ENCODE measurements at places on chromosomes 12 and 14.
A peak's percentile ranks its signal among the peaks of the same experiment; 100 is the strongest.

GRCh38 chr14:99936738-99937474 is 128.3 kb upstream of the EVL start:
- no peak for DNase-seq

GRCh38 chr12:88408823-88409222 is 171.4 kb downstream of the KITLG start:
- no peak for DNase-seq

GRCh38 chr12:109773384-109774011 is 59.7 kb downstream of the TRPV4 start:
- peak; percentile 43 for DNase-seq

- DNase-seq, result no peak
Observed at GRCh38 chr12:66199831-66200509, 11.0 kb downstream of the IRAK3 start.

- no peak for DNase-seq
Observed at GRCh38 chr14:77037215-77037937, 8.9 kb upstream of the IRF2BPL start.

- DNase-seq, result no peak
Observed at GRCh38 chr12:62258941-62259630, 1.1 kb upstream of the USP15 start.

DNA sequence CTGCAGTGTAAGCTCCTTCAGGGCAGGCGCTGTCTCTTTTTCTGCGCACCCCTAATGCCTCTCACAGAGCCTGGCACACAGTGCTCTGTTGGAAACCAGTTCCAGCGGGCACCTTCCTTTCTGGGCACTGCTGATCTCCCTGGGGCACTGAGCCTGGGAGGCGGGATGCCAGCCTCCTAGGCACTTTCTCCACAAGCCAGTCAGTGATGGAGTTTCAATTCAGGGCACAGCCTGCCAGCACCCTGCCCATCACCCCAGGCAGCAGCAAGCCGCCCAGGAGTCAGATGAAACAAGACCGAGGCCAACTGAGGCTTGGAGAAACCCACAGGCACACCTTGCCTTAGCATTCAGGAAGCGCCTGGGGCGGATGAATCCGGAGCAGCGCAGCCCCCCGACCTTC is 5.7 kb upstream of the CTDSP2 start:
- DNase-seq, result no peak

DNA sequence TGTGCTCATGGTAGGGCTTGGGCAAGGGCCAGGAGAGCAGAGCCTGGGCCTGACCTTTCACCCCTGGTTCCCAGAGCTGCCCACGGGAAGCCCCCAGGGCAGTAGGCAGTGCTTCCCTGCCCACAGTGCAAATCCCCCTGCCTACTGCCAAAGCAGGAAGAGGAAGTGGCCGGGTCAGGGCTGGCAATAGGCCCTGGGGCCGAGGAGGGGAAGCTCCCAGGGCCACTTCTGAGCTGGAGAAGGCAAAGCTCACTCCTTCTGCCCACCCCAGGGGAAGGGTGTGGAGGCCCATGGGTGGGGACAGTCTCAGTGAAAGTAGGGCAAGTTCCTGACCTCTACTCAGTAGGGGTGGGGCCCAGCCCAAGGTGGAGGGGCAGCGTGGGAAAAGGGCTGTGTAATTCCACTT is 5.4 kb upstream of the NR4A1 start:
- no peak for DNase-seq

DNA sequence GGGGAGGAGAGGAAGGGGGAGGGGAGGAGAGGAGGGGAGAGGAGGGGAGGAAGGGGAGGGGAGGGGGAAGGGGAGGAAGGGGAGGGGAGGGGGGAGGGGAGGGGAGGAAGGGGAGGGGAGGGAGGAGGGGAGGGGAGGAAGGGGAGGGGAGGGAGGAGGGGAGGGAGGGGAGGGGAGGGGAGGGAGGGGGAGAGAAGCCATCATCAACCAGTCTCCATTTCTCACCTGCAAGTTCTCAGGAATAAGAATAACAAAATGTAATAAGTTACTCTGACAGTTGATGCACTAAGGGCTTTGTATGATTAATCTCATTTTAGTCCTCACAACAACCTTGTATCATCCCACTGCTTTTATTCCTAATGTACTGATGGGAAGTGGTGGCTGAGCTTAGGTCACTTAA is 59.1 kb upstream of the TMEM263 start:
- no peak for DNase-seq

- DNase-seq, result no peak
Observed at GRCh38 chr14:78946949-78947348, 776.8 kb downstream of the NRXN3 start.

DNA sequence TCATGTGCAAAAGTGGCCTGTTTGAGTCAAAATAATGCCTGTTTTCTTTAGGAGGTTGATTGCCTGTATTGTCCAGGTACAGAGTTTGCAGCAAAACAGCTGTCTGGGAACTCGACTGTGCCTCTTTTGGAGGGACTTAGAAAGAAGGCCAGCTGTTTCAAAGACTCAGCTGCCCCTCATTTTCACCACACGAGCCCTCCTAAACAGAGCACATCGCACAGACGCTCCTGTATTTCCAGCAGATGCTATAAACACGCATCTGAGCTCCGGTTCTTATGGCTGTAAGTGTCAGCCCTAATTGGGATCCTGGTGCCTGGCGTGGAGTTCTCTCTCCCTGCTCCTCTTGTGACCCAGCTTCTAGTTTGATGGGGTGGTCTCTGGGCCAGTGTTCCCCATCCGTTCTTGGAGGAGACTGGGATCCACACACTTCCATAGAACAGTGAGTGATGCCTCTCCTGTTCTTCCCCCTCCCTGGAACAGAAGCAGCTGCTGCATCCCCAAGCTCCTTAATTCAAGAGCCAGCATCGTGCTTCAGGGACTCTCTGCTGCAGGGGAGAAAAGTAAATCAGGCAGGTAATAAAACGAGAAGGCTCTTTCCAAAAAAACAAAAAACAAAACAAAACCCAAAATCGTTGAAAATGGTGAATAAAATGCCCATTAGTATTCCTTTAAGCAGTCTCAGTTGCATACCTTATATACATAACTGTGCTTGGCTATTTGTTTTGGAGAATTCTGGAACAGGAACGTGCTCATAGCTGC is 269.0 kb downstream of the SLC15A4 start:
- no peak for DNase-seq

DNA sequence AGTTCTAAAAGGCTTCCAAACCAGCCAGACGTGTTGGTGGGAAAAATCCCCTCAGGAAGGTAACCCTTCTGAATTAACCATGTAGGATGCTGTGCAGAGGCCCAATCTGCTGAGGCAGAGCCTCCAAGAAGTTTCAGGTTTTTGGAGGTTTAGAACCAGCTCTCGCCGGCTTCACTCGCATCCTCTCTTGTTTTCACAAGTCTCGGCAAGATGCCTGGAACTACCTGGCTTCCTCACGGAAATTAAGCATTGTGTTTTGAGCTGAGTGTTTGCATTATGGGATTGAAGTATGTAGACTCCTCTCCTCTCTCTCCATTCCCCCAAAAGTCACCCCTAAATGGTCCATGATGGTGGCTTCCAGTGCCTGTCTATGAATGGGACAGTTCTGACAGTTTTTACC is 20.6 kb downstream of the LTBP2 start:
- DNase-seq, result no peak

GRCh38 chr14:54652188-54652587 is 85.3 kb downstream of the SAMD4A start:
- DNase-seq, result no peak

- no peak for DNase-seq
Observed at GRCh38 chr14:61215222-61216020, 65.7 kb downstream of the TMEM30B start.

GRCh38 chr12:123223241-123223668 is 9.7 kb downstream of the MPHOSPH9 start:
- DNase-seq, result no peak

DNA sequence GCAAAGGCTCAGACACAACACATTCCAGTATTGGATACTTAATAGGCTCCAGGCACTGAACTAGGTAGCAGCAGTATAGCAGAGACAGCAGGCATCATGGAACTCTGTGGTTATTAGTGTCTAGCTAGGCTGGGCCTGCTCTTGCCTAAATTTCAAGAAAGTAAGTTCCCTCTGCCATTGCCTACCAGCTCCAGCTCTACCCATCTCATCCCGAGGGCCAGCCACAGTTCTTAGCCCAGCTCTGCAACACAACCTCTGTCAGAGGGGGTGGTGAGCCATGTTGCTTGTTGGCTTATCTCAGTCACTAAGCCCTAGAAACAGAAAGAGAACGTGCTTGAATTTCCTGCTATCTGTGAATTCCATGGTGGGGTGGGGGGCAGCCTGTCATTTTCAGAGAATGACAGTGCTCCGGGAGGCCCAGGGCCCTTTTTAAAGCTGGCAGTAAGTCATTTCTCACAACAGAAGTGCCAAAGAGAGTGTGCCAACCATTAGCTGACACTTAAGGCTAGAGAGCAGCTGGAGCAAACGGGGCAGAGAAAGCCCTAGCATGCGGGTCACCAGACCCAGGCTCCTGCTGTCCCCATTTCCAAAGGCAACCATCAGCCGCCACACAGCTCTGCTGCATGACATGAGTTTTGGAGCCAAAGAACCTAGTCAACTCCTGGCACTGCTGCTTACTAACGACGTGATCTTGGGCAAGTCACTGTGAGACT is 105.9 kb downstream of the PRMT8 start:
- no peak for DNase-seq

DNA sequence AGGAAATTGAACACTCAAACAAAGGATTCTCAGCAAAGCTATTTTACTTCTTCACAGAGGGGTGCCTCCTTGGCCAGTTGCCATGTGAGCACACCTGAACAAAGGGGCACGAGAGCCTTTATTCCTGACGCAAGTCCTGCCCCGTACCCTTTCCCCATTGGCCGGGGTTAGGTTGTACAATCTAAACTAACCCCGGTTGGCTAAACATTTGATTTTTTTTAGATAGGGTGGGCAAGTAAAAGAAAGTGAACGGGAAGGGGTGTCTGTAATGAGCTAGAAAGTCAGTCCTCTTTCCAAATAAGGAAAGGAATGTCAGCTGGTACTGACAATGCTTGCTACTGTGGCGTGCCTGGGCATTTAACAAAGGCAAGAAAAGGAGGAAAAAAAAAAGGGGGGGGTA is 135.5 kb upstream of the CDKN3 start:
- no peak for DNase-seq

- DNase-seq, result no peak
Observed at GRCh38 chr12:121288986-121289385, 7.5 kb downstream of the CAMKK2 start.

DNA sequence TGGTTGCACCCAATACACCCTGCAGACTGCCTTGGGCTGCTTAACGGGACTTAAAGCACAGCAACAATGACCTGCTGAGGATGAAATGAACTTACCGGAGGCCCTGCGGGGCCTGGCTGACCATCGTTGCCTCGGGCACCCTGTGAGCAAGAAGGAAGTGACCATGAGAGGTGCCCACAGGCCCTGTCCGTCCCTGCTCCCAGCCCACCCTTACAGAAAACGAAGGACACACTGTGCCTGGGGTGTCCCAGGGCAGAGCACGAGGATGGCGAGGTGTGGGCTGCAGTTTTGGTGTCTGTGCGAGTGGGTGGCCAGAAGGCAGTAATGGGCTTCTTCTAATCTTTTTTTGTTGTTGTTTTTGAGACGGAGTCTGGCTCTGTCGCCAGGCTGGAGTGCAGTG is 14.6 kb downstream of the COL2A1 start:
- DNase-seq, result no peak

DNA sequence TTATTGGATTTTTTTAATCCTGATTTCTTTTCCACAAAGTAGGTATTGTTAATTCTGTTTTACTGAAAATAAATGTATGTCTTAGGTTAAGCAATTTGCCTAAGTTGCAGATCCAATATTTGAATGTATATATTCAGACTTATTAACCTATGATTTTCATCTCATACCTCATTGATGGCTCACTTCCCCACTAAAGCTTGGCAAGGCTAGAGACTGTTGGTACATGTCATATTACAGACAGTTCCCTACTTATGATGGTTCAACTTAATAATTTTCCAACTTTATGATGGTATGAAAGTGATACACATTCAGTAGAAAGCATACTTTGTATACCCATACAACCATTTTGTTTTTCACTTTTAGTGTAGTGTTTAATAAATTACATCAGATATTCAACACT is 33.2 kb upstream of the KCNH3 start:
- no peak for DNase-seq

DNA sequence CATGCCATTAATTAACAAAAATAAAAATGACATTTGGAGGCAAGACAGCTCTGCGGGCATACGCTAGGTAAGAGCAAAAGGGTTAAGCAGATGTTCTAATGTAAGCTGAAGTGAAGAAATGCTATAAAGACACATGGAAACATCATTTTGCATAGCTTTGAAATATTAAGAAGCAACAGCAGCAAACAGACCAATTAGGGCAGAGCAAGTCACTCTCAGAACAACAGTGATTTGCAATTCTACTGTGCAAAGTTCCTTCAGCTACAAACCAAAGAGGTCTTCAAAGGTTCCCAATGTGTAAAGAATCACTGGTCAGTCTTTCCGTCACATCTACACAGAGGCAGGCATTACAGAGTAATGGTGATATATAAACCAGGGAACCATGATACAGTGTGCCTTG is 68.2 kb downstream of the PAPLN start:
- no peak for DNase-seq

GRCh38 chr12:90017316-90017715 is 308.7 kb upstream of the ATP2B1 start:
- no peak for DNase-seq

DNA sequence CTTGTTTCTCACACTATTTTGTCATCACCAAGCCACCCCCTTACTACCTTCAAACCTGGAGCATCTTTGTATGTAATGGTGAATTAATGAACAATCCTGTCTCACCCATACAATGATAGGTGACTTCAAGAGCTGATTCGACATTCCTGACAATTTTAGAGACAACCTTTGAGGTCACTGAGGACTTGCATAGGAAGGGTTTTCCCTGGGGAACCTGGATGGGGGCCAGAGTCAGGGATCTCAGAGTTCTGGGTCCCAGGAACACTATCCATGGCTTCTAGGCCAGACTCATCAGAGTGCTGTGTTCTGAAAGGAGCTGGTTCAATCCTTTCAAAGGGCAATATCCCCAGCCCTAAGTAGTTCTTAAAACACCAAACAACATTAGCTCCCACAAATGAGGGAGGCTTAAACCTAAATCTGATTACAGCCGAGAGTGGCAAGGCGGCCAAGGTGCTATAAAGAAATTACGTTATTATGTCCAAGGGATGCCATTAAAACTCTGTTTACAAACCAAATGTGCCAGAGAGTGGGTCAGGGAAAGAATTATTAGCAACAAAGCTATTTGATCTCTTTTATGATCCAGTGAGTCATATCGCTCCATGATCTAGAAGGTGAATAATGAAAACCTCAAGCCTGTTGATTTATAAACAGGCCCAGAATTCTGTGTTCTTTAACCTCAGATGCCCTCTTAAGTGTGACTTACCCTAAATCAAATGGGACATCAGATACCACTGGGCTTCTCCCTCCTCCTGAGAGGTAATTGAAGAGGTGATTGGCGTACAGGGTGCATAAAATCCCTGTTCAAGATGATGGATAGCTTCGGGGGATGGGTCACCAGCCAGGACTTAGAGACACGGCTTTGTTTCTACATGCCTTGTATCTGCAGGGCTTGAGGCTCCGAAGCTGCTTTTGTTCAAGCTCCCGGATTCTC is 230.2 kb upstream of the TBX3 start:
- DNase-seq, result peak; percentile 9

DNA sequence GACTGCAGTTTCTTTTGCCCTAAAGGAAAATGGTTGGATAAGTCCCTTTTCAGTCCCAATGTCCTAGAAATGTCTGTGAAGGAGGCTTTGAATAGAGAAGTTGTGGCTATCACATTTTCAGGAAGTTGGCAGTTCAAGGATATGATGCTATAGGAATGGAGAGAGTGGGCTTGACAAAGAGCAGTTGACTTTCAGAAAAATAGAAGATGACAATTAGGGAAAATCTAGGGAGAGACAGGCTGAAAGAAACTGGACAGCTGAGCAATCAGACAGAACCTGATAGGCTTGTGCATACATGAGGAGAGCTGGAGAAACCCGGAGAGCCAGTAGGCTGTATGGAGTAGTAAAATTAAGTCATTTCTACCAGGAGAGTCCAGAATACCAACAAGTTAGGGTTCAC is 50.5 kb downstream of the LMNTD1 start:
- no peak for DNase-seq
